ENCODE measurements at places on chromosomes 13 and 19. TPM values are rescaled to one million over a fixed set of nuclear protein-coding genes. Genes with fewer than 3 reads are reported as not detected.
A peak's percentile ranks its signal among the peaks of the same experiment; 100 is the strongest.

DNA sequence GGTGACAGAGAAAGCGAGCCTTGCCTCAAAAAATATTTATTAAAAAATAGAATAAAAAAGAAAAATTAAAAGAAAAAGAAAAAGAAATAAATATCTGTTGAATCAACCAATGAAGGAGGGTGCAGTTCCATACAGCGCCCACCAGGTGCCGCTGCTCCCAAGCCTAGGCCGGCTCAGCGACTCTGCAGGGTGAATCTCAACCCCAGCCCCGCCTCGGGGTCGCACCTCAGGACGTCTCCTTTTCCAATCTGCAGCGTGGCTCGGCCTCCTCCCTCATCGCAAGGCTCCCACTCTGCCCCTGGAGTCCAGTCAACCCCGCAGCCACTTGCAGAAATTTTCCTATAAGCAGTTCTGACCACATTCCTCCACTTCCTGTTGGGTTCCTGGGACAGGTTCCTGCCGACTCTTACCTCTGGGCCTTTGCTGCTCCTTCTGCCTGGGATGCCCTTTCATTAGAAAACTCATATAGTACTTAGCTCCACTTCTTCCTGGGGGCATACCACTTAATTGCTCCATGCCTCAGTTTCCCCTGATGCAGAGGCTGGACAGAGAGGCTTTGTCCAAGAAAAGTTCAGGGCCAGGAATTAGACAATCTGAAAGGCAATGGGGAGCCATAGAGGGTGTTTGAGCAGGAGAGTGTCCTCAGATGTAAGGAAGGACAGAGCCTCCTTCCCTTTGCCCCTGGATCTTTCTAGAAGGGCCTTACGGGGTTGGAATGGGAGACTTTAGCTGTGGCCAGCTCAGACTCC is 24.3 kb downstream of the NFILZ start:
- DNase-seq, result peak; percentile 33

DNA sequence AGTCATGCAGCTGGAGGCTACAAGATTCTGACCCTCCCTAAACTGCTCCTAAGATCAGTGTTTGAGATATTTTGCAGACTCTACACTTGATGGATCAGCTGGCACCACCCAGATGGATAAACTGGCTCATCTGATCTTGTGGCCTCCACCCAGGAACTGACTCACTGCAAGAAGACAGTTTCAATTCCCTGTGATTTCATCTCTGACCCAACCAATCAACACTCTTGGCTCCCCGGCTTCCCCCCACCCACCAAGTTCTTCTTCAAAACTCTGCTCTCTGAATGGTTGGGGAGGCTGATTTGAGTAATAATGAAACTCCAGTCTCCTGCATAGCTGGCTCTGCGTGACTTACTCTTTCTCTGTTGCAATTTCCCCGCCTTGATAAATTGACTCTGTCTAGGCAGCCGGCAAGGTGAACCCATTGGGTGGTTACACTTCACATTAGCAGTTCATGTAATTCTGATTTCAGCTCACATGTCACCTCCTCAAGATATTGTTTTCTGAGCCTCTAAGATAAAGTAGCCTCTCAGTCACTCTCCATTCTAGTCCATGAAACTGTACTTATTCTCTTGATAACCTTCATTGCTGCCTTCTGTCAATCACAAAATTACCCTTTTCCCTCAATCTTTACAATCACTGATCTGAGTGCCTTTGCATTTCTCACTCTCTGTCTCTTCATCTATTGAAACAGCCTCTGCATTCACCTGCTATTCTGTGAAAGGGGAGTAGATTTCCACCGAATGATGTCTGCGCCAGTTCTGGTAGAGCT is 9.9 kb upstream of the FPR3 start:
- peak; percentile 99 for DNase-seq

- no peak for DNase-seq
Observed at GRCh38 chr19:11534948-11535347, 3.7 kb upstream of the CNN1 start.

DNA sequence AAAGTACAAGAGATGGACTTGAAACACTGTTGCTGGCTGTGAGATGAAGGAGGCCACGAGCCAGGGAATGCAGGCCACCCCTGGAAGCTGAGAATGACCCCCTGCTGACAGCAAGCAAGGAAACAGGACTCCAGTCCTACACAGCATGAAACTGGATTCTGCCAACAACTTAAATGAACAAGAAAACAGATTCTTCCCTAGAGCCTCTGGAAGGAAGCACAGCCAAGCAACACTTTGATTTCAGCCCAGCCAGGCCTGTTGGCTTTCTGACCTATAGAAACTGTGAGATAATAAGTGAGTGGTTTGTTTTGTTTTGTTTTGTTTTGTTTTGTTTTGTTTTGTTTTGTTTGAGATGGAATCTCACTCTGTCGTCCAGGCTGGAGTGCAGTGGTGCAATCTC is 105.3 kb upstream of the CACNA1A start:
- no peak for DNase-seq

GRCh38 chr13:71681901-71682613 is 184.9 kb downstream of the DACH1 start:
- no peak for DNase-seq

DNA sequence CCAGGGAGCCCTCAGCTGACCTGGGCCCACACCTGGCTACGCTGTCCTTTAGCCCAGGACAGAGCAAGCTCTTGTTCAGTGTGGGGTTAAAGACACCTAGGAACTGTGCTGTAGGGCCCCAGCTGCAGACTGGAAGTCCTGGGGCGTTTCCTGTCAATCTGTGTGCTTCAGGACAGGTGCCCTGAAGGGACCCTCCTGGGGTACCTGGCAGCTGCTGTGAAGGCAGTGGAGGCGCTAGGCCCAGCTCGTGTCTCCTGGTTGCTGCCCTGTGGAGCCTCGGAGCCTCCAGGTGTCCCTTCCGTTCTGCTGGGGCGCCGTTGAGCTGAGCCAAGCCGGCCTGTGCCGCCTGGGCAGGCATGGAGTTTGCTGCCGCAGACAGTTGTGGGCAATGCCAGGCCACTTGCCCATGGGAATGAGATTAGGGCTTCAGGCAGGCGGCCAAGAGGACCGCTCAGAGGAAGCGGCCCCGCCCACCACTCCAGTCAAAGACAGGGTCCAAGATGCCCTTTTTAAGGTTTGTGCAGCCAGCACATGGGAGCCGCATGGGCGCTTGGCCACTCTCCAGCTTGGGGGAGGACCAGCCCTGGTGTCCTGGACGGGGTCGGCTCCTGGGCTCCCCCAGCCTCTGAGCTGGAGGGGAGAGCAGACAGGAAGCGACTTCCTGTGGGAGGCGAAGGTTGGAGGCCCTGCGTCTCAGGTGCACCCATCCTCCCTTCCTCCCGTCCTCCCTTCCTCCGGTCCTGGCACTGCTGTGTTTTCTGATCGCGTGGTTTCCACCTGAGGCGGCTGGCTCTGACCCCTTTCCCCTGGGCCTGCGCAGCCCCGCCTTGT is 4.0 kb downstream of the PTBP1 start:
- DNase-seq, result no peak

The MIA gene
- 12.6 TPM for total RNA-seq

- no peak for DNase-seq
Observed at GRCh38 chr13:114131583-114132418, 622 bp downstream of the RASA3 start.

GRCh38 chr19:35000338-35000646 is 169 bp downstream of the GRAMD1A start:
- no peak for DNase-seq

Data from RPMI7951 (cell line).